ENCODE measurements at places on chromosomes 2 and 18.

- H3K36me3 ChIP-seq: no peaks in the 10 kb centered on the region
- no peak overlapping the region for H3K27ac ChIP-seq
- H3K4me1 ChIP-seq: peaks cover 20% of the 10 kb centered on the region
- DNase-seq: no peak
- peaks cover 29% of the 10 kb centered on the region for H3K27me3 ChIP-seq
Measured at GRCh38 chr18:26708806-26709716, 156.4 kb downstream of the AQP4 start.

DNA sequence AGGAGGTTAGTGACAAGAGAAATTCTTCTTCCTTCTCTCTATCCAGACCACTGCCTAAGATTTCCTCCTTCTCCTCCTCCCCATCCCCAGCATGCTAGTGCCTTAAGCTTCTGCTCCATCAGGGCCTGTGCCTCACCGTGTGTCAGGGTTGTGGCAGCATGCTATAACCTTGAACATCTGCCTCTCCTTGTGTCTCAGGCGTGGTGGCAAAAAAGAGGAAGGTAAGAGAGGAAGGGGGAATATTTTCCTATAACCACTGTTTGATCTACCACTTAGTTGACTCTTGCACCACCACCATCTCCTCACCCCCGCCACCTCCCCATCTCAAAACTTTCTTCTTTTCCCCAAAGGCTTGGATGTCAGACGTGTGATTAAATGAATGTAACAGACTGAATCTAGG lies 38.3 kb upstream of the PEX13 start:
- H3K4me1 ChIP-seq: no peaks in the 10 kb centered on the region
- H3K27me3 ChIP-seq: no peaks in the 10 kb centered on the region
- no peaks in the 10 kb centered on the region for H3K36me3 ChIP-seq
- H3K4me3 ChIP-seq: no peak overlapping the region
- DNase-seq: no peak

DNA sequence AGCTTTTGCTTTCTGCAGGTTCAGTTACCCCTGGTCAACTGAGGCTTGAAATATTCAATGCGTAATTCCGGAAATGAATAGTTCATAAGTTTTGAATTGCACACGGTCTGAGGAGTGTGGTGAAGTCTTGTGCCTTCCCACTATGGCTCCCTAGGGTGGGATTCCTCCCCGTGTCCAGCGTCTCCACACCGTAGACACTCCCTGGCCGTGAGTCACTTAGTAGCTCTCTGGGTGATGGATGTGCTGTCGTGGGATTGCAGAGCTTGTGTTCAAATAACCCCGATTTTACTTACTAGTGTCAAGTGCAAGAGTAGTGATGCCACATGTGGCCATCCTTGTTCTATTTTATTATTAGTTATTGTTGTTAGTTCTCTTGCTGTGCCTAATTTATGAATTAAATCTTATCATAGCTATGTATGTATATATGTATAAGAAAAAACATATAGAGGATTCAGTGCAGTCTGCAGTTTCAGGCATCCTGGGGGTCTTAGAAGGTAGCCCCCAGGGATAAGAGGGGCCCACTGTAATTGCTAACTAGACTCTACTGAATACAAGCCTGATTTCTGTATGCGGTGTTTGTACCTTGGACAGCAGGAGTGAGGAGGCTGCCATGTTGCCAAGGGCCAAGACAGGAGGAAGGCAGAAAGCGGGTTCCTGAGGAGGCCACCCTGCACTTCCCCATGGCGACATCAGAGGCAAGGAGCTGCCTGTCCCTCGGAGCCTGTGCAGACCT lies 47.7 kb upstream of the PDIA6 start:
- no peaks in the 10 kb centered on the region for H3K4me1 ChIP-seq
- H3K27ac ChIP-seq: no peak overlapping the region
- H3K27me3 ChIP-seq: no peaks in the 10 kb centered on the region
- no peak overlapping the region for H3K4me3 ChIP-seq
- no peak for DNase-seq

DNA sequence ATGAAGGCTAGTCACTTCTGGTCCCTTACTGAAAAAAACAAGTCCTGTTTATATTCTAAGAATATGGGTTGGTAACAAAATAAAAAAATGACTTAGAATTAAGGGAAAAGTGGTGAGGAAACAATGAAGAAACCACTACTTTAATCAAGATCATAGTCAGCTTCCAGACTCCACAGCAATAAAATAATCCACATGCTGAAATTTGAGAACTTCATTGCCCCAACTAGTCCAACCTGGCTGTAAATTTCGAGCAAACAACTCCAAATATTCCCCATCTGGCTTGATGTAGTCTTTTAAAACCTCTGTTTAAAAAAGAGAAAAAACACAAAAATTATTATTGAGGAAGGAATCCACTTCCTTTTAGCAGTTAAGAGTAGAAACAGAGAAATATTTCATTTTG lies 32.5 kb downstream of the METTL4 start:
- peaks cover 40% of the 10 kb centered on the region for H3K36me3 ChIP-seq
- H3K4me3 ChIP-seq: no peak overlapping the region
- H3K4me1 ChIP-seq: no peaks in the 10 kb centered on the region
- H3K27ac ChIP-seq: no peak overlapping the region
- no peak for DNase-seq

DNA sequence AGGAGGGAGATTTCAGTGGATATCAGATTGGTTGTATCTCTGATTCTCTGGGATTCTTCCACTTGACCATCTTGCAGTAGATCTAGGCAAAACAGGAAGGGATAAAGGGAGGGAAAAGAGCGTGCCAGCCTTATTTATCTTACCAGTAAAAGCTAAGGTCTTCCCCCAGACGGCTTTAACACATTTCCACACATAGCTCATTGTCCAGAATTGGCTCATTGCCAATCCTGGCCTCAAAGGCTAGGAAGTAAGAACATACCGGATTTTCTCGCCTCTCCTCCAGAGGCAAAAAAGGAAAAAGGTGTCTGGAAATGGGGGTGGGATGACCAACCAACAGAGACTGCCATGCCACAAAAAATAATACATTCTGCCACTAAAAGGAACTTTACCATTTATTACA lies 411.6 kb upstream of the NRP2 start:
- no peaks in the 10 kb centered on the region for H3K4me1 ChIP-seq

DNA sequence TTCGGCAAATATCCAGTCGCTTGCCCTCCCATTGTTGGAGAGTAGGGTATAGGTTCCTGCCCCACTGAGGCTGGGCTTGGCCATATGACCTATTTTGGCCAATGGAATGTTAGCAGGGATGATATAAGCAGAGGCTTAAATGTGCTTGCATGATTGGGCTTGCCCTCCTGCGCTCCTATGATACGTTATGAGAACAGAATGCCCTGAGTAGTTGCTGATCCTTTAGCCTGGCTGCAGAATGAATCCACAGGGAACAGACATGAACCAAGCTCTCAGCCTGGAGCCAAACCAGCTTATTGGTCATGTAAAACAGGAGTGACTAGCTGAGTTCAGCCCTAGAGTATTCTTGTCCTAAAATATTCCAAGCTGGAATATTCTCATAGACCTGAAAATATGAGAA lies 34.8 kb upstream of the IMP4 start:
- no peak overlapping the region for H3K27ac ChIP-seq
- no peak for DNase-seq
- H3K27me3 ChIP-seq: peaks cover 39% of the 10 kb centered on the region
- H3K4me3 ChIP-seq: no peak overlapping the region
- no peaks in the 10 kb centered on the region for H3K36me3 ChIP-seq

GRCh38 chr2:68103030-68103708 lies 40.4 kb upstream of the C1D start:
- H3K4me1 ChIP-seq: no peaks in the 10 kb centered on the region
- no peak for DNase-seq
- H3K4me3 ChIP-seq: no peak overlapping the region
- H3K36me3 ChIP-seq: no peaks in the 10 kb centered on the region
- H3K27me3 ChIP-seq: no peaks in the 10 kb centered on the region

Measured in endodermal cell (in vitro differentiated cells).